ENCODE measurements at places on chromosomes 2 and 18.

DNA sequence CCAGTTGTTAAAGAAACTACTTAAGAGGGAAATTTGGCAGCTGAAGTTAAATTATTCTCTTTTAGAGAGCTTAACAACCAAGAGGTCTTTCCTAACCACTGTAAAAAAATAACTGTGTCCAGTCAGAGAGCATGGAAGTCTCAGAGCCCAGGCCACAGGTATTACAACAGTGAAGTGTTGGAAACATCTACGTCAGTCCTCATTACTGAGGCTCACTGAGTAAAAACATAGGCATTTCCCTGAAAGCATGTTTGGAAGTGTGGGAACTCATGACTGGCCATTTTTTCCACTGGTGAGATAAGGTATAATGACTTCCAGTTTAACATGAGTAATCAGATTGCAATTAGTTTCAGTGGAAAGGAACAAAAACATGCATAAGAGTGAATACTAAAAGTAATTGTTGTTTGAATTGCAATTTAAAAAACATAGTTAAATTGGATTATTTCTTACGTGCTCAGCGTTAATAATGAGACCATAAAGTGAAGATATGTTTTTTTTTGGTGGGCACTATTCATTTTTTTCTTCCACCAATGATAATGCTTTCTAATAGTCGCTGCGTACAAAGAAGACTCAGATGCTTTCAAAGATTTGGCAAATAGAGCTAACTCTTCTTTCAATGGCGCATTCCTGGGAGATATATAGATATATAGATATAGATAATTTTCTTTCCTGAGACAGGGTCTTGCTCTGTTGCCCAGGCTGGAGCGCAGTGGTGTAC is 60.8 kb downstream of the EFEMP1 start:
- no peaks in the 10 kb centered on the region for H3K27me3 ChIP-seq
- DNase-seq: peak; percentile 43
- no peak overlapping the region for H3K4me3 ChIP-seq

DNA sequence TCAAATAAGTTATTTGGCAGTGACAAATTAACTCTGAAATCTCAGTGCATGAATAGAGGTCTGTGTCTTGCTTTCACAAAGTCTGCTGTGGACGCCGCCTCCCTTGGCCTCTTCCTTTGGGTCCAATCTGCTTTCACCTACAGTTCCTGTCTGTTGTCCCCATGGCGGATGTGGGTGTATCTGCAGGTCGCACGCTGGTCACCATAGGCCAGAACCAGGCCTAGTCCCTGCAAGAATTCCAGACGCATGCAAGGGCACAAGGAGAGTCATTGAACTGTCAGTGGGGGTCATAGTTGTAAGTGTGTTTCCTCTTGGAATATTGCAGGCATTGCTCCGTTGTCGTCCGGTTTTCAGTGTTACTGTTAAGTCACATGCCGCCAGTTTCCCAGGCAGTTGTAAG is 7.4 kb downstream of the SOCS6 start:
- H3K27ac ChIP-seq: no peak overlapping the region
- DNase-seq: no peak
- no peaks in the 10 kb centered on the region for H3K36me3 ChIP-seq
- H3K4me3 ChIP-seq: no peak overlapping the region
- peaks cover 19% of the 10 kb centered on the region for H3K4me1 ChIP-seq

GRCh38 chr2:1607971-1608688 is 136.2 kb downstream of the PXDN start:
- no peak for DNase-seq
- H3K4me1 ChIP-seq: no peaks in the 10 kb centered on the region
- H3K4me3 ChIP-seq: no peak overlapping the region
- H3K36me3 ChIP-seq: no peaks in the 10 kb centered on the region

DNA sequence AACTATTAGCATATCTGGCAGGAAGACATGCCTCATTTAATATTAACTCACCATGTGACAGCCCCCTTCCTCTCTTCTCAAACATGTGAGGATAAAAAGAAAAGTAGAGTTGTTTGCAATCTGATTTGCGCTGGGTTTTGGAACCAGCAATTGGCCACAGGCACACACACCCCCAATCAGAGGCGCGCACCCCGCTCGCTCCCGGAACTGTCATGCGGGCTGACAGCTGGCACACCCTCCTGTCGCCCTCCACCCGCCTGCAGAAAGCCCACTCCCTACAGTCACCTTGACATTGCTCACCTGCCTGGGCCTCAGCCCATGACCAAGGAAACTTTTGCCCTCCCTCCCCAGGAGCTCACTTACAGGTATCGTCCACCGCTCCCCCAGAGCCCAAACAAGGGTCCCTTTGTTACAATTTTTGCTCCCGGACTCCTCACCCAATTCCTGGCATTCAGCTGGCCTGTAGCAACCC is 1.1 kb downstream of the COBLL1 start:
- peak overlapping the region; percentile 98 for H3K27ac ChIP-seq
- H3K4me1 ChIP-seq: peaks cover 14% of the 10 kb centered on the region
- H3K36me3 ChIP-seq: no peaks in the 10 kb centered on the region
- peak overlapping the region; percentile 93 for H3K4me3 ChIP-seq
- no peaks in the 10 kb centered on the region for H3K27me3 ChIP-seq

DNA sequence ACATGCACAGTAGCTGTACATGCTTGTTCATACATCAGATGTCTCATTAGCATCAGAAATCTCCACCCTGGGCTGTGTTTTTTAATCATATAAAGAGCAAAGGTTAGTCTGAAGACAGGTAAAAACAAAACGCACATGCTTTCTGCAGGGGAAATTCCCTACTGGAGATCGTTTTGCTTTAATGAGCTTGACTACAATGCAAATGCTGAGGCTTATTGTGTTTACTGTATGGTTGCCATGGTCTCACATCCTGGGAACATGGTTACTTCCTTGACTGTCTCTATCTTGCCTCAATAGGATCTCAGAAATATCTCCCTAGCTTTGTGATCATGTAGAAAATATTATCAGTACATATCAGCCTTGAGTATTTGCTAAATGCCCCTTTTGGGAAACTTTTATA is 336.5 kb upstream of the TFPI start:
- DNase-seq: no peak
- no peaks in the 10 kb centered on the region for H3K36me3 ChIP-seq
- no peak overlapping the region for H3K4me3 ChIP-seq
- H3K27ac ChIP-seq: no peak overlapping the region
- no peaks in the 10 kb centered on the region for H3K27me3 ChIP-seq

- no peaks in the 10 kb centered on the region for H3K36me3 ChIP-seq
- H3K27me3 ChIP-seq: no peaks in the 10 kb centered on the region
- no peaks in the 10 kb centered on the region for H3K4me1 ChIP-seq
- H3K4me3 ChIP-seq: no peak overlapping the region
Observed at GRCh38 chr2:122390406-122390805, 635.0 kb downstream of the TSN start.

DNA sequence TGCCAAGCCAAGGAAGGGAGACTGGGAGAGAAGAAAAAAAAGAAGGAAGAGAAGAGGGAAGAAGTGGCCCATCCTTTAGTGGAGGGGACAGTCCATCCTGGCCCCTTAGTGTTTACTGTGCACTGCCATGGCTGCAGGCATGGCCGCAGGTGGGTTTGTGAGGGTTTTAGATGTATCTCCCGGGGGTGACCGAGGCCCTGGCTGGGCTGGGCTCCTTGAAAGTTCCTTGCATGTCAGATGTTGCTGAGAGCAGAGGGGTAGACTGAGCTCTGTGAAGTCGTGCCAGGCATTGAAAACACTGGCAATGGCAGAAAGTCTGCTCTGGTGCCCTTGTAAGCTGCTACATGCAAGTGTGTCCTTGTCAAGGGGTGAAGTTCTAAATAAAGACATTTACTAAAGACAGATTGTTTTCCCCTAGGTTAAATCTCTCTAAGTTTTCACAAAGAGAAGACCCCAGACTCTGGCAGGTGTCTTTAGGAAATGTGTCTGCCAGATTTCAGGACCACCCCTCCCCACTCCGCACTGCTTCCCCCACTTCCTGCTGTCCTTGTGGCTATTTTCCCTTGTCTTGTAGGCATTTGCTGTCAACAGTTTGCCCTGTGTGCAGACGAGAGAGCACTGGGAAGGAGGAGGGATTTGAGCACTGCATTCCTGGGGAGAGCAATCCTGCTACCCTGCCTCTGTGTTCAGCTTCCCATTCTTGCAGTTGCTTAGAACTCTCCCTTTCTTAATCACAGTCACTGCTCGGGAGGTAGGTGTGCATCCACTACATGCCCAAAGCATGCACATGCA is 68.4 kb downstream of the ACOXL start:
- no peak overlapping the region for H3K27ac ChIP-seq
- H3K27me3 ChIP-seq: no peaks in the 10 kb centered on the region
- H3K4me1 ChIP-seq: peaks cover 8% of the 10 kb centered on the region

DNA sequence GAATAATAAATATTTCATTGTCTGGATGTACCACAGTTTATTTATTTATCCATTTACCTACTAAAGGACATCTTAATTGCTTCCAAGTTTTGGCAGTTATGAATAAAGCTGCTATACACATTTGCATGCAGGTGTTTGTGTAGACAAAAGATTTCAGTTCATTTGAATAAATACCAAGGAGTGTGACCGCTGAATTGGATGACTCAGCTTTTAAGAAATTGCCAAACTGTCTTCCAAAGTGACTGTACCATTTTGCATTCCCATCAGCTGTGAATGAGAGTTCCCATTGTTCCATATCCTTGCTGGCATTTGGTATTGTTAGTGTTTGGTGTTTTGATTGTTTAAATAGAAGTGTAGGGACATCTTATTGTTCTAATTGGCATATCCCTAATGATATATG is 36.2 kb upstream of the FMNL2 start:
- H3K27me3 ChIP-seq: no peaks in the 10 kb centered on the region
- no peak for DNase-seq
- no peaks in the 10 kb centered on the region for H3K36me3 ChIP-seq
- no peak overlapping the region for H3K27ac ChIP-seq

DNA sequence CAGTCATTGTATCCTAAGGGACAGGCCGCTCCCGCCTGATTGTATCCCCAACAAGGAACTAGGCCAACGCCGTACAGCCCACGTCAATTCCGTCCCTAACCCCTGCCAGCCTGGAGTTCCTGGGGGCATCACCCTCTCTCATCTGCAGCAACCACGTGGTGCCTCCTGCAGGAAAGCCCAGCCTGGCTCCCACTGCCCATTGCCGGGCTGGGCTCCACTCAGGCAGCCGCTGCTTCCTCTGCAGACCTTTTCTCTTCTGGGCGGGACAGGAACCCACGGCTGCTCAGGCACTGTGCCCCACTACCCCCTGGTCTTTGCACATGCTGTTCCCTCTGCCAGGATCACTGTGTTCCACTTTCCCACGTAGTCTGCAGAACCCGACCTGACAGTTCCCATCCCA is 212.2 kb downstream of the TFCP2L1 start:
- H3K27ac ChIP-seq: no peak overlapping the region
- H3K36me3 ChIP-seq: no peaks in the 10 kb centered on the region
- H3K27me3 ChIP-seq: no peaks in the 10 kb centered on the region
- no peak overlapping the region for H3K4me3 ChIP-seq

DNA sequence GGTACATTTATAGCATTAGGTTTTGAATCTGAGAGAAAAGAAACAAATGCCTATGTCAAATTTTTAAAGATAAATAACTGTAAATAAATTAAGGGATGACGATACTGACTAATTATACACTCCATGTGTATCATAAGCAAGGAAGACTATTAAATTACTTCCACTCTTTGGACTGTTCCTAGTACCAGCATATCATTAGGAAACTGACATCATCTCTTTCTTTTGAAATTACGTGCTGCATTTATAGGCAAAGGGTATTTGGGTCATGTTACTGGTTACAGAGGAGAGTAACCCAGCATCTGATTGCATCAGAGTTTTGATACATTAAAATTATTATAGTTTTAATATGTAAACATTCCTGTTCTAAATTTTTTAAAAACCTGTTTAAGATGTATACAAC is 309.7 kb downstream of the XIRP2 start:
- H3K27me3 ChIP-seq: no peaks in the 10 kb centered on the region
- H3K4me3 ChIP-seq: no peak overlapping the region
- no peaks in the 10 kb centered on the region for H3K36me3 ChIP-seq
- H3K4me1 ChIP-seq: peaks cover 19% of the 10 kb centered on the region

DNA sequence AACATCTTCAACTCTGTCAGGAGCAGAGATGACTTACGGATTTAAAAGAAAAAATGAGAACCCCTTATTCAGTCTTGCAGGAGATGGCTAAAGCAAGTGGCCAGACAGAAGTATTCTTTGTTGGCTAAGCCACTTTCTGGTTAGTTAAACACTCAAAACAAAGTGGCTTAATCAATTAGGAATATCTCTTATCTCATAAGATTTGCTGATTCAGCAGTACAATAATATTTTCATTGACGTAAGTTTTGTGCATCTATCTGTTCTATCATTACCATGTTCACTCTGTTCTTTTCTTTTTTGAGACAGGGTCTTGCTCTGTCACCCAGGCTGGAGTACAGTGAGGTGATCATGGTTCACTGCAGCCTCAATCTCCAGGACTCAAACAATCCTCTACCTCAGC is 342.0 kb downstream of the EN1 start:
- H3K27me3 ChIP-seq: no peaks in the 10 kb centered on the region
- no peak overlapping the region for H3K27ac ChIP-seq
- H3K4me3 ChIP-seq: no peak overlapping the region
- H3K4me1 ChIP-seq: no peaks in the 10 kb centered on the region
- no peak for DNase-seq

DNA sequence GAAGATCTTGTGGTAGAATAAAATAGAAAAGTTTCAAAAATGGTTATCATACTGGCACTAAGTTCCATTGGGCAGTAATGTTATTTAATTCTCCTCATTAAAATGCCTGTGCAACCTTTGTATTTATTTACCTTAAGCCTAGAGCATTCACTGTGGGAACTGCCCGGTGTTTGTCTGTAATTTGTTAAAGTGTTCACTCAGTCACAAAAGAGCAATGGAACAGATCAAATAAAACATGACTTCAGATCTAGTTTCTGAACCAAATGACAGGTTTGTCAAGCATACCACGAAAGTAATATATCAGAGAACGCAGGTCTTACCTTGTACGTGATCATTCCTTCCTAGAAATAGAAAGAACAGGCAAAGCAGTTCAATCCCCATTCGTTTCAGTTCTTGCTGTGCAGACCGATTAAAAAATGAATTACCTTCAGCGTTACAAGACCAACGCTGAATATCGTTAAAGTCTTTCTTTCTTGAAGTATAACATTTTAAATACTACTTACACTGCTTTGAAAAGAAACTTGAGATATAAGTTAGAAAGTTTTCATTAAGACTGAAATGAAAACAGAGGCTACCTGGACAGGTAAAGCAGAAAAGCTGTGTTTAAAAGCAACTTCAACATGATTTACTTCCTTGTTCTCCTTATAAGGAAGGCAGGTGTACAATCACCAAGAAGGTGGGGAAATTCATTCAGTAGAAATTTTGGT is at the start of gene ITGB6:
TSS of gene ITGB6 (minus strand) at position 590 of the 707 bp plus-strand sequence. CDS start at position 381, 209 bp downstream.
- H3K27me3 ChIP-seq: no peaks in the 10 kb centered on the region
- no peaks in the 10 kb centered on the region for H3K36me3 ChIP-seq
- no peaks in the 10 kb centered on the region for H3K4me1 ChIP-seq
- no peak within 1 kb of the TSS for H3K27ac ChIP-seq
- no peak within 1 kb of the TSS for H3K4me3 ChIP-seq

All from thoracic aorta (tissue), 2 donors.